BJ (cell line): ENCODE measurements at places on chromosomes 1 and 21. TPM values are rescaled to one million over a fixed set of nuclear protein-coding genes. Genes with fewer than 3 reads are reported as not detected.

MAGI3 gene
- polyA plus RNA-seq: 1.9 and 2.4 TPM in 2 replicates

CAPN8 gene
- 0.11 TPM in 1 of 2 replicates, not detected in the other for polyA plus RNA-seq

KIAA0040 gene
- 9.9 and 10.8 TPM in 2 replicates for polyA plus RNA-seq

SPAG17 gene
- 0.09 and 0.34 TPM in 2 replicates for polyA plus RNA-seq

APOBEC4 gene
- polyA plus RNA-seq: not detected in 2 replicates

FAM163A gene
- polyA plus RNA-seq: not detected in 2 replicates

ALPL gene
- polyA plus RNA-seq: 0.28 and 0.45 TPM in 2 replicates

UBL4B gene
- polyA plus RNA-seq: 22.9 and 34.8 TPM in 2 replicates

ATP1A4 gene
- not detected in 2 replicates for polyA plus RNA-seq

PIK3C2B gene
- 5.1 and 7.9 TPM in 2 replicates for polyA plus RNA-seq

GPR161 gene
- 14.7 and 20.4 TPM in 2 replicates for polyA plus RNA-seq

SPATA45 gene
- polyA plus RNA-seq: not detected in 2 replicates

DESI2 gene
- 31.1 and 44.7 TPM in 2 replicates for polyA plus RNA-seq

NEK2 gene
- polyA plus RNA-seq: 8.8 and 14.9 TPM in 2 replicates

HSPB7 gene
- 32.5 and 66.6 TPM in 2 replicates for polyA plus RNA-seq

OR2AK2 gene
- polyA plus RNA-seq: not detected in 2 replicates

JAM2 gene
- 0.21 and 0.58 TPM in 2 replicates for polyA plus RNA-seq

MYOM3 gene
- 0.01 TPM in 1 of 2 replicates, not detected in the other for polyA plus RNA-seq

ANGPTL3 gene
- not detected in 2 replicates for polyA plus RNA-seq

JUN gene
- 19.6 and 23.4 TPM in 2 replicates for polyA plus RNA-seq

HIVEP3 gene
- 3.7 and 4.0 TPM in 2 replicates for polyA plus RNA-seq

HEATR1 gene
- 11.4 and 19.7 TPM in 2 replicates for polyA plus RNA-seq

LCE1E gene
- not detected in 2 replicates for polyA plus RNA-seq

ZNF695 gene
- polyA plus RNA-seq: 0.76 and 1.0 TPM in 2 replicates

HCN3 gene
- 1.8 and 4.0 TPM in 2 replicates for polyA plus RNA-seq

DPYD gene
- polyA plus RNA-seq: 13.1 and 21.1 TPM in 2 replicates
